Stimulated activated CD4-positive, alpha-beta T cell treated with anti-CD3 and anti-CD28 coated beads, Interleukin-15, amount 100 ng/mL, for 24 hours (primary cell): ENCODE measurements at places on chromosomes 1 and 21.

DNA sequence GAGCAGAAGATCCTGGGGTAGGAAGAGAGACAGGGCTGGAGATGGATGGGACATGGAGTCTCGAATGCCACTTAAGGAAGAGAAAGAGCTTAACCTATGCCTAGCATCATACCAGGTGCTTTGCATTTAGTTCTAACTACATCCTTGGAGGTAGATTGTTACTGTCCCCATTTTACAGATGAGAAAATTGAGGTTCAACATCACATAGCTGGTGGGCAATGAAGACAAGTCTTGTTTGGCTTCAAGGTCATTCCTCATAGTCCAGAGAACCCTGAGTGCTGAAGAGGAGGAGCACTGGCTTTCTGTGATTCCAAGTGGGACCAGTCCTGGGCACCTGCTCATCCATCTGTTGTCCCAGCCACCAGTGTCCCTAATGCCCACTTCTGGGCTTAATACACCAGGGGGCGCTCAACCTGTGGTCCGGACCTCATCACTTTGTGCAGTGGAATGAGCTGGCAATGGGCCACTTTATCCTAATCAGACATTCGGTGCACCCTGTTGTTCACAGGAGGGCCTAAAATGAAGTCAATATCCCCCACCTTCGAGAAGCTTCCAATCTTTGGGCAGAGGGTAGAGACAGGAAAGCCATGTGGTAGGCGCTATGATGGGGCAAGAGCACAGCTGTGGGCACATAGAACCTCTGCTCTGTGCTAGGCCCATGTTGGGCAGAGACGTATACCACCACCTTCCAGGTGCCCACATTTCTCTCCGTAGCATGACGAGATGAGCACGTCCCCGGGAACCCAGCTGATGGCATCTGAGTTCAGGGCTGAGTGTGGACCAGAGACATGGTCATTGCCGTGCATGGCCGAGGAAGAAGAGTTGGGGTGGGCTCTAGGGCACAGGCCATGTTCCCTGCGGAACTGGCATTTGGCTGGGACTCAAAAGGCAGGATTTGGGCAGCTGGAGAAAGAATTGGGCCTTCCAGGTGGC lies 9.2 kb downstream of the RPS6KA1 start:
- peak; percentile 71 for DNase-seq

GRCh38 chr1:85245891-85246290 lies 13.6 kb downstream of the C1orf52 start:
- no peak for DNase-seq

GRCh38 chr21:32414579-32415358 lies 2.3 kb downstream of the EVA1C start:
- no peak for DNase-seq

- no peak for DNase-seq
These were observed 1044.8 kb upstream of the ADGRL2 start for GRCh38 chr1:80755944-80756343.

GRCh38 chr1:245094092-245094491 lies 60.7 kb upstream of the KIF26B start:
- DNase-seq: no peak

GRCh38 chr1:181057079-181057478 lies 23.3 kb downstream of the MR1 start:
- no peak for DNase-seq

DNA sequence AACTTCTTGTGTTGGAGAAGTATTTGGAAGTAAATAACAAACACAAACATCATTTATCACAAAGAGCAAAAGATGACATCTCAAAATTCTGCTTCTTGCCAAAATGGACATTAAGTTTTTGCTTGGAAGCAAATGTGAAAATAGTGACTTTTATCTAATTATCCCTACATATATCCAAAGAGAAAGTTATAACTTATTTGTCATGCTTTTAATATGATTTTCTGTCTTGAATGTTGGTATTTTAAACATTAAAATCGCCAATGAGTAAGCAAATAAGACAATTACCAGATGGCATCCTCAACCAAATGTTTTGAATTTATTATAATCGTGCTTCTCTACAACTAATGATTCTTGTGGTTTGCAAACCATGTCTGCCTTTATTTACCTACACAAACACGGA lies 594.3 kb downstream of the KIF26B start:
- DNase-seq: no peak

DNA sequence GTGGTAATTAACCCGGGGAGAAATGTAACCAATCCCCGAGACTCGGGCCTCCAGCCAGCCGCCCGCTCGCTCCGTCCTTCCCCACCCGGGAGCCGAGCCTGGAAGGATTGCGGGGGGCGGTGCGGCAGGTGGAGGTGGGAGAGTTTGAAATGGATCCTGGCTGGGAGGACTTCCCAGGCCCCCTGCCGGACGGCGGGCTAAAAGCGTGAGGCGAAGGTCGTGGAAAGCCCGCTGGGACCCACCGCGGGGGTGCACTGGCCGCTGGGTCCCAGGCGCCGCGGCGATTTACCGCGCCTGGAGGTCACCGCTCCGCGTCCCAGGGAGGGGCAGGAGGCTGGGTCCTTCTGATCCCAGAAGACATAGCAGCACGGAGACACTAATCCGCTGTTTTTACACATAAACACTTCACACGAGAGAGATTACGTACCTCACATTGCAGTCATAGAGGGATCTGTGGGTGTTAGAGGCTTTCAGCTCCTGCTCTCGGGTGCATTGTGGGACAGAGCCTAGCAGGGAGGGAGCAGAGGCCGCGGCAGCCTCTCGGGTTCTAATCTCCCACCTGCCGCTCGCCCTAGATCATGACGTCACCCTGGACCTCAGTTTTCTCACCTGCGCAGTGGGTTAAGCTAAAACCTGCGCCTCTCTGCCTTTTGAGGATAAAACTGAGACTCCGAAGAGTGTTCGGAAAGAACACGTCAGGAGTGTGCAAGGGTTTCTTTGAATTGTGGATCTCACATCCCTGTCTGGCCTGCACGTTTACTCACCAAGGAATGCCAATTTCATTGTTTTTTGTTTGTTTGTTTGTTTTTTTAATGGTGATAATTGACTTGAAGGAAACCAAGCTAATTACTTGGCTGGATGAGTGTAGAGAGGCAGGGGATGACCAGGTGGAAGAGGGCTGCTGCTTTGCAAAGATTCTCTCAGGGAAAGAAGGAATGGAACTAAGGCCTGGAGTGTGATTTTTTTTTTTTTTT lies 17.1 kb upstream of the TMEM9 start:
- DNase-seq: peak; percentile 74

DNA sequence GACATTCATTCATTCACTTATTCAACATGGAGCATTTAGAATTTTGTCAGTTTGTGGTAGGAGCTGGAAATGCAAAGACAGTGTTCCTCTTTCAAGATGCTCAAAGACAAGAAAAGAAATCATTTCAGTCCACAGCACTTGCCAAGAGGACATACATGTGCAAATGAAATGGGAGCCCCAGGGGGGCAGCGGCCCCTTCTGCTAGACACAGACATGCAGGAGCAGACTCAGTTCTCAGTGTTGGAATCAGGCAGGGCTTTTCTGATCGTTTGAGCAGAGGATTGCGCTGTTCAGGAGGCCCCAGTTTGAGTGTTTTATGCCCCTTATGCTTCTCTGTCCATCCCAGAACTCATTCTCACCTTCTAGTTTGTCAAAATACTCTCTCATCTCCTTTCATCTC lies 35.6 kb upstream of the VASH2 start:
- no peak for DNase-seq

DNA sequence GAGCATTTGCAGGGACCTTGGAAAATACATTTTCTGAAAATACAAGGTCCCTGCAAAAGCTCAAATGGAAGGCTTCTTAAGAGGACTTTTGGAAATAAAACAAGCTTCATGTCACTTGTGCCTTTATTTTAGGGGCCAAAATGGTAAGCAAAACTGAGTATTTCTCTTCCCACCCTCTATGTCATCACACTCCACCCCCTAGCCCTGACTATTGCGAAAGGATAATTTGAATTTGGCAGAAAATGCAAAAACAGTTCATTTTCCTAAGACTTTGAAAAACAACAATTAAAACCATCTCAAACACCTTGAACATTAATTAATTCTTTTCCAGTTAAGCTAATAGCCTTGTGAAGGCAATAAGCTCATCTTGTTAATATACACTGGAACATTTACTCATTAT lies 201.7 kb downstream of the TM2D1 start:
- no peak for DNase-seq

DNA sequence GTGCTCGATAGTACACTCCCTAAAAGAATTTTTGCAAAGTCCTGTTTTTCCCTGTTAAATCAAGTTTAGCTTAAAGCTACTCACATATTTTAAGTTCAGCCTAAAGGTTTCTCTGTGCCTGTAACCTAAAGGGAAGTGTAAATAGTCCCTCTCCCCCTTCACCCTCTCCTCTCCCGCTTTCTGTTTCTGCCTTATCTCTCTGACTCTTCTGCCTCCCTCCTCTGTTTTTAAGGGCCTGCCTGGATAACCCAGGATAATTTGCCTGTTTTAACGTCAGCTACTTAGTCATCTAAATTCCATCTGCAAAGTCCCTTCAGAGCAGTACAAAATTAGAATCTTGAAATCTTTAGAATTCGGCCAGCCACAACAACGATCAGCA lies 92.6 kb downstream of the NID1 start:
- DNase-seq: no peak

DNA sequence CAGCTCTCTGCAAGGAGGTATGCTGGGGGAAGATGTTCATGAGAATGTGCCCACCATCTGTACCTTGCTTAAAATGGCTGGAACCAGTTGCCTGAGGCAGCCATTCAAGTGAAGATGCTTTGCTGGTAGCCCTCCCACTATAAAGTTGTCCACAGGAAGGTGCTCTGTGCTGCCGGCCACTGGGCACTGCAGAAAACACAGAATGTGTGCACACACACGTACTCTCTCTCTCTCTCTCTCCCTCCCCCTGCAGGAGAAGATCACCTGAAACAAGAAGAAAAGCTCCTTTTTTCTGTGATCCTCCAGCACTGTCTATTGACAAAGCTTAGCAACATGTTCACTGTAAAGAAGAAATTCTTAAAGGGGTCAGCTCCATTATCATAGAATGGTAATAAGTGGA lies 134.8 kb downstream of the PIGK start:
- no peak for DNase-seq

GRCh38 chr1:31497601-31498000 lies 78.7 kb upstream of the TINAGL1 start:
- DNase-seq: no peak

DNA sequence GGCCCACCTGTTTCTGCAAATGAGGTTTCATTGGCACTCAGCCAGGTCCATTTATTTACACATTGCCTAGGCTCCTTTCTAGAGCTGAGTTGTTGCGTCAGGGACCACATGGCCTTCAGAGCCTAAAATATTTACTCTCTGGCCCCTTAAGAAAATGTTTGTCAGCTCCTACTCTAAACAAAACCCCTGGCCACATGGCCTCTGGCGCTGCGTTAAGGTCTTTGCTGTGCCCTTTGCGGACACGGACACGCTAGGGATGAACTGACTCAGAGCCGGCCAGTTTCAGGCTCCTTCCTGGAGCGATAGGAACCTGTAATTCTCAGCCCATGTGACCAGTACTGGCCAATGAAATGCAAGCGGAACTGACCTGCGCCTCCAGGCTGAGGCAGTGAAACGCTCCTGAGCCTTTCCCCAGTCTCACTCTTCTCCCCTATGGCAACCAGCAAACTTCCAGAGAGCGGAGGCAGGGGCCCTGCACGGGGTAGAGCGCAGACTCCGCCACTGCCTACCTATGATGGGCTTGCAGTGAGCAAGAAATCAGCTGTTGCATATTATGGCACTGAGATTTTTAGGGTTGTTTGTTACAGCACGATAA lies 160.3 kb downstream of the ETS2 start:
- DNase-seq: no peak

DNA sequence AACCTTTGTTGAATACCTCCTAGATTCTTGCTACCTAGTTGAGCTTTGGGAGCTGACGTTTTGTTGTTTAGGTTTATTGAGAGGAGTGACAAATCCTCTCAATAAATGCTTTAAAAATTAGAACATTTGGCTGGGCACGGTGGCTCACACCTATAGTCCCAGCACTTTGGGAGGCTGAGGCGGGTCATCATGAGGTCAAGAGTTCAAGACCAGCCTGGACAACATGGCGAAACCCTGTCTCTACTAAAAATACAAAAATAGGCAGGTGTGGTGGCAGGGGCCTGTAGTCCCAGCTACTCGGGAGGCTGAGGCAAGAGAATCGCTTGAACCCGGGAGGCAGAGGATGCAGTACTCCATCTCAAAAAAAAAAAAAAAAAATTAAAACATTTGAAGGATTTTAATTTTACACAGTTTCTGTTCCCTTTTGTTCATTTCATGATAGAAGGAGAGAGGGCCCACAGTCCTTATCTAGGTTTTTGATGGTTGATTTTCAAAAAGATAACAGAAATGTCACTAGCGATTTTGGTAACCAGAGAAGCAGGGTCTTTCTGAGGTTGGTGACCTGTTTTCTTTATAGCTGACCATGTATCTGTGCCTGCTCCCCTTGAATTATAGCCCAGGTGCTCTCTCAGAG lies 44.2 kb upstream of the PIGV start:
- DNase-seq: no peak

GRCh38 chr1:63593303-63593885 lies at the start of gene PGM1:
PGM1 (plus strand) TSS chr1:63593411; CDS start chr1:63593489, 78 bp downstream.
- DNase-seq: peak; percentile 82

GRCh38 chr1:56052041-56052440 lies 527.3 kb downstream of the PLPP3 start:
- no peak for DNase-seq

GRCh38 chr1:237794071-237794470 lies 96.7 kb downstream of the ZP4 start:
- no peak for DNase-seq

GRCh38 chr1:74593887-74594866 lies 79.4 kb downstream of the ERICH3 start:
- no peak for DNase-seq

GRCh38 chr1:44437107-44437716 lies 32.2 kb downstream of the RNF220 start:
- DNase-seq: no peak

GRCh38 chr1:164704954-164705353 lies 146.0 kb downstream of the PBX1 start:
- no peak for DNase-seq

GRCh38 chr1:54299037-54299436 lies 99.1 kb downstream of the MRPL37 start:
- no peak for DNase-seq

DNA sequence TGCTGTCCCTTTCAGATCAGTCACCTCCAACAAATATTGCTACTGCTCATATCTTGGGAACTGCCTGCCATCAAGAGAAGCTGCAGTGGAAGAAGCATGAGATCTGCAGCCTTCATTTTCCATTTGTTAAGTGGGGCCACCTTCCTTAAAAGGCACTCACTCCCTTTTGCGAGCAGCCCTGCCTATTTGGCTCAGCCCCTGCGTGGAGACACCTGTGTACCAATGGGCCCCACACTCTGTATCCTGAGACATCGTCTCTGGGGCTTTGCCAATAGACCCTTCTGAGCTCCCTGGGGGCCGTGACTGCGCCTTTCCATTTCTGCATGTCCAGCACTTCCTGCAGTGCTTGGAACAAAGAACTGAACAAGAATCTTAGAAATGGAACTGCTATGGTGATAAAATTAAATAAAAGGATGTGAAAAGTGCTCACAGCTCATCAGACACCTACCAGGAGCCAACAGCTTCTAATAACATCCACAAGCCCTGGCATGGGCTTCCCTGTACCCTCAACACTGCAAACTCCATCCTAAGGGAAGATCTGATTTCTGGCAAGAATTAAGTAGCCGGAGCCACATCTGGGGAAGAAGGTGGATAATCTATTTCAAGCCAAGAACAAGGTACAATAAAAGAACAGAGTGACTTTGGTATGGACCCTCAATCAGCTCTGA lies 36.7 kb downstream of the PARP1 start:
- no peak for DNase-seq

GRCh38 chr1:168734271-168734670 lies 5.3 kb upstream of the DPT start:
- DNase-seq: no peak

GRCh38 chr1:17569200-17570139 lies 30.0 kb downstream of the ARHGEF10L start:
- no peak for DNase-seq

- no peak for DNase-seq
These were observed 206.0 kb upstream of the HMCN1 start for GRCh38 chr1:185528084-185528676.
